Foreskin melanocyte (primary cell): ENCODE measurements at places on chromosomes 4 and X.
A peak's percentile ranks its signal among the peaks of the same experiment; 100 is the strongest.

- no peak for DNase-seq
Observed at GRCh38 chr4:87811977-87812376, 12.6 kb downstream of the IBSP start.

DNA sequence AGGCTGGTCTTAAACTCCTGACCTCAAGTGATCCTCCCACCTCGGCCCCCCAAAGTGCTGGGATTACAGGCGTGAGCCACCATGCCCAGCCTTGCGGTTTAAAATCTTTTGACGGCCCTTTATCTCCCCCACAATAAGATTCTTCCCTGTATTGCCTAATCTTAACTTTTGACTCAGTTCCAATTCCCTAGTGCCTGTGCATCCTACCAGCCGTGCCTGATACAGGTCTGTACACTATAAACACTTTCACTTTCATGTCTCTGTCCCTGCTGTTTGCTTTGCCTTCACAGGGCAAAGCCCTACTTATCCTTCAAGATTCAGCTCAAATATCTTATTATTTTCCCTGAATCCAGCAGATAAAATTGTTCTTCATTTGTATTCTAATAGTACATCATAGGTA is 74.6 kb downstream of the WDR44 start:
- no peak for DNase-seq

GRCh38 chrX:50799531-50799961 is 14.4 kb downstream of the SHROOM4 start:
- no peak for DNase-seq

GRCh38 chr4:69754926-69755580 is 5.4 kb downstream of the SULT1B1 start:
- DNase-seq, result no peak

GRCh38 chr4:24279911-24280375 is 304.4 kb downstream of the DHX15 start:
- DNase-seq, result no peak

DNA sequence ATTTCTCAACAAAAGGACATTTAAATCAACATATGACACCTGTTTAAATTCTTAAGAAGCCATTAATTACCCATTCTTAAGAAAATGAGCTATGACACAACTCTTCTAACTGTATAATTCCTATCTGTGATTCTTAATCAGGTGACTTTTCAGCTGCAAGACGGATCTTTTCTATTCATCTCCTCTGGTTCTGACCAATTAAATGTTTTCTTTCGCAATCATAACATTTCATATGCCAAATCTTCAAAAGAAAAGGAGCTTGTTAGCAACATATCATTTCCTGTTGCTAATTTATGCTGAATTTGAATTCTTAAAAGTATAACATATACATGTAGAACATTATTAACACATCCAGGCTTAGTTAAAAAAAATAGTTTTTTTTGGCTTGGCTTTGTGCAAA is 62.5 kb downstream of the SEL1L3 start:
- peak; percentile 40 for DNase-seq

- peak; percentile 49 for DNase-seq
Observed at GRCh38 chrX:19805046-19805690, 82.2 kb downstream of the SH3KBP1 start.

DNA sequence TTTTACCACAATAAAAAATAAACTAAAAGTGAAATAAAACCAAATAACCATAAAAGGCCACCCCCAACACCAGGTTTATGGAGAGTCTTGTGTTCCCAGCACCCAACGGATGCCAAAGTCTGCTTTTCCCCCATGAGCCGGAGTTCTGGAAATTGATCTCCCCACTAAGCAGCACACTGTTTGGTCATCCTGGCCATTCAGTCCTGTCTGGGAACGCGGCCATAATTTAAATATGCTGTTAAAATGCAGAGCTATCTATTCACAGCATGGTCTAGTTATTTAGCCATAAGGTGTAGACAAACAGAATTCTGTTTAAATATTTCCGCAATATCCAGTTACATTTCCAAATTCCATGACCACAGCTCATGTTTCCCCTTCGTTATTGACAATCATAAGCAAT is 129.6 kb upstream of the TBL1X start:
- no peak for DNase-seq

GRCh38 chr4:53197772-53198142 is 168.1 kb downstream of the SCFD2 start:
- DNase-seq, result no peak

DNA sequence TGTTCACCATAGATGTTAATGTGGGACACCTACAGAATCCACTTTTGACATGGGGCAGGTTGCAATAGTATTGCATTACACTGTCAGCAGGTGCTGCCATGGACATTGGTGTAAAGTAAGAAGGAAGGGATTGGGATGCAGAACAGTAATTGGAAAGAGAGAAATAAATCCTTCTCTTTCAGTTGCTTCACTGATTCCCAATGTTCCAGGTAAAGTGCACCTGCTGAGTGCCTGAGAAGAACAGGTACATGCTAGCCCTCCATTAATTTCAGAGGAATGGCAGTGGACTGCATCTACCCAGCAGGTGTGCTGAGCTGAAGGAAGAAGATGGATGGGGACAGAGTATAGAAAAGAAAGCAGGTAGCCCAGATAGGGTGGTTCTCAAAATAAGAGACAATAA is 248.5 kb downstream of the TENM3 start:
- DNase-seq, result no peak

DNA sequence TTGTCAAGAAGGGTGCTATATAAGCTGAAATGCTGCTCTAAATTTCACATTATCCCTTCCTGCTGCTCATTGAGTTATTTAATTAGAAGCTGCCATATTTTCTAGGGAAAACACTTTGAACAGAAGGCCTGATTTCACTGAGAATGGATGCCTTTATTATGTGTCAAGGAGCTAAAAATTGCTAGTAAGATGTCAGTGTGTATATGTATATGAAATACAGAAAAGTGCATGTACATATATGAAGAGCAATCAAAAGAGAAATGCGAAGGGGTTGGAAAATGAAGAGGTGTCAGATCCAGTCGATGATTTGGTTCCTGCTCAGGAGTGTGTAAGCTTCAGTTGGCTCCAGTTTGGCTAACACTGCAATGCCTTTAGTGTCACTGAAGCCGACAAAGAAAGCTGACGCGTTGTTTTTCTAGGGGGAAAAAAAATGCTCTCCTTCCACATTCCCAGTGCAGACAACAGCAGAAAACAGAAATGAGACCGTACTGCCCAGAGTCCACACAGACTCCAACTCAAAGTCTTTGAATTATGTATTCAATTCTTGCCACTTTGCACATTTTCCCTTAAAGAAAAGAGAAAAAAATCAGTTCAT is 154.2 kb downstream of the NHS start:
- DNase-seq, result no peak

GRCh38 chrX:53284684-53285447 is 3.5 kb upstream of the IQSEC2 start:
- peak; percentile 16 for DNase-seq

GRCh38 chrX:12929701-12930100 is 23.3 kb downstream of the TLR8 start:
- no peak for DNase-seq

- DNase-seq, result no peak
Observed at GRCh38 chr4:53785996-53786395, 194.7 kb upstream of the LNX1 start.

DNA sequence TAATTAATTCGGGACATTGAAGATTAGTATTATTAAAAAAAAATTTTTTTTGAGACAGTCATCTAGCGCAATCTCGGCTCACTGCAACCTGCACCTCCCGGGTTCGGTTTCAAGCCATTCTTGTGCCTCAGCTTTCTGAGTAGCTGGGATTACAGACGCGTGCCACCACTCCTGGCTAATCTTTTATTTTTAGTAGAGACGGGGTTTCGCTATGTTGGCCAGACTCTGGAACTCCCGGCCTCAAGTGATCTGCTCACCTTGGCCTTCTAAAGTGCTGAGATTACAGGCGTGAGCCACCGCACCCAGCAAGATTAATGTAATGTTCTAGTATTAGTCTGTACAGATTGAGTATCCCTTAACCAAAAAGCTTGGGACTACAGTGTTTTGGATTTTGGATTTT is 32.7 kb downstream of the REST start:
- DNase-seq, result no peak

- DNase-seq, result no peak
Observed at GRCh38 chrX:16148896-16149295, 18.4 kb upstream of the MAGEB17 start.

DNA sequence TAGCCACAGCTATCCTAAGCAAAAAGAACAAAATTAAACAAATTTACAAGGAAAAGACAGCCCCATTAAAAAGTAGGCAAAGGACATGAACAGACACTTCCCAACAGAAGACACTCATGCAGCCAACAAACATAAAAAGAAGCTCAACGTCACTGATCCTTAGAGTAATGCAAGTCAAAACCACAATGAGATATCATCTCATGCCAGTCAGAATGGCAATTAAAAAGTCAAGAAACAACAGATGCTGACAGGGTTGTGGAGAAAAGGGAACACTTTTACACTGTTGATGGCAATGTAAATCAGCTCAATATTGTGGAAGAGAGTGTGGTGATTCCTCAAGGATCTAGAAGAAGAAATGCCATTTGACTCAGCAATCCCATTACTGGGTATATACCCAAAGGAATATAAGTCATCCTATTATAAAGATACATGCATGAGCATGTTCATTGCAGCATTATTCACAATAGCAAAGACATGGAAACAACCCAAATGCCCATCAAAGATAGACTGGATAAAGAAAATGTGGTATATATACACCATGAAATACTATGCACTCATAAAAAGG is 163.0 kb upstream of the TET2 start:
- DNase-seq, result no peak
